ENCODE measurements at places on chromosomes 5 and 9.

DNA sequence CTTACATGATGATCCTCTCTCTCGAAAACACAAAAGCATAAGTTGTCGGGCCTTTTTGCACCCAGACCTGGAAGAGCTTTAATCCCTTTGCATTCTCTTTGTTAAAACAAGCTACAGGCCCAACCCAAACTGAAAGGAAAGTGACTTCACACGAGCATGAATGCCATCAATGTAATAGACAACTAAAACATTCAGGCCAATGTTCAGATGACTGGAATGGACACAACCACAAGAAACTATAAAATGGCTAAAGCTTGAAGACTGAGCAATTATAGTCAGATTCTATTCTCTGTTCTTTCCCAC, 45.5 kb downstream of the RFX3 start:
- no peak for DNase-seq

DNA sequence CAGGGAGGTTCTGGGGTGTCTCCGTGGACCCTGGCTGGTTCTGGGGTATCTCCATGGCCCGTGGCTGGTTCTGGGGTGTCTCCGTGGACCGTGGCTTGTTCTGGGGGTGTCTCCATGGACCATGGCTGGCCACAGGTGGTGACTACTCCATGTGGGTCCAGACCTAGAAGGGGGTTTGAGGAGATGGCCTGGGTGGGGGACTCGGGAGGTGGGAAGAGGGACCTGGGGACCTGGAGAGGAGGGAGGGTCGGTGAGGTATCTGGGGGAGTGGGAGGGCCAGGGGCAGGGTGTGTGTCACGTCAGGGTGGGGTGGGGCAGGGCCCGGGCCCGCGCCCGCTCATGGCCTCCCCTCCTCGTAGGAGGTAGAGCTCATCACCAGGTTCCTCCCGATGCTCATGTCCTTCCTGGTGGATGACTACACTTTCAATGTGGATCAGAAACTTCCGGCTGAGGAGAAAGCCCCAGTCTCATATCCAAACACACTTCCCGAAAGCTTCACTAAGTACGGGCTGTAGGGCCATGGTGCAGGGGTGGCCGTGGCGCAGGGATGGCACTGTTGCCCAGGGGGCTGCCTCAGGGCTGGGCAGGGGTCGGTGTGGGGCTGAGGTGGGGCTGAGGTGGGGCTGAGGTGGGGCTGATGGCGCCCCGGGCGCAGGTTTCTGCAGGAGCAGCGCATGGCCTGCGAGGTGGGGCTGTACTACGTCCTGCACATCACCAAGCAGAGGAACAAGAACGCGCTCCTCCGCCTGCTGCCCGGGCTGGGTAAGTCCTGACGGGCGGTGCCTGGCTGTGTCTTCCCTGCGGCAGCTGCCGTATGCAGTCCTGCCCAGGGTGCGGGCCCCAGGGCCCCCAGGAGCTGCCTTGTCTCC, 10.7 kb upstream of the TOR4A start:
- no peak for DNase-seq

DNA sequence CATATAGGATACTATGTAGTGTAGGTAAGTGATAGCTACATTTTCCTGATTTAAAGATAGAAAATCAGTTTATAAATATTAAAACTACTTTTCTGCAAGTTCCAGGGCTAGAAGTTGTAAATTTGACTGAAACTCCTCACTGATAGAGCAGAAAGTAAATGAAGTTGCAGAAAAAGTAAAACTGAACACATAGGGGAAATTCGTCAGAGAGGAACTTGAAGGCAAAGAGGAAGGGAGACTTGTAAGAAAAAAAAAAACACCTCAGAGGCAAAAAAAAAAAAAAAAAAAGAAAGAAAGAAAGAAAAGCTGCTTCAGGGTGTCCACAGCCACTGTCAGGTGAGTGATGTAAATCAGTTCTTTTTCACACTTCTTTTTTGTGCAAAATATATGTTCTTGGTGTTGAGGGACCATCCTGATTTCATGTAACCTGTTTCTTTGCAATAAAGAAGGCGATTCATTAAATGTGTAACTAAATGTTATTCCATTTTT, 336.2 kb upstream of the ZNF462 start:
- no peak for DNase-seq

DNA sequence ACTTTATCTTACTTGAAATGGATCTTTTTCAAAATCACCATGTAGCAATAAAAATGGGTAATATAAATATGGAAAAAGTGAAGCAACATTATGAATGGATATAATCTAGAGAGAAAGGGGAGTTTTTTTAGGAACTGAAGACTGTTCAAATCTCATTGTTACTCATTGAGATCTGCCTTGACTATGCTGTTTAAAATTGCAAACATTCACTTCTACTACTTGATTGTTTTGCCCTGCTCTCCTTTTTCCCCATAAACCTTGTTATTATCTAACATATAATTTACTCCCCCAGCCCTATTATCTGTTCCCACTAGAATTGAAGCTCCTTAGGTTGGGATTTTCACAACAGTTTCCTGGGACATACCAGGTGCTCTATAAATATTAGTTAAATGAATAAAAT, 22.0 kb downstream of the PAM start:
- DNase-seq = no peak

DNA sequence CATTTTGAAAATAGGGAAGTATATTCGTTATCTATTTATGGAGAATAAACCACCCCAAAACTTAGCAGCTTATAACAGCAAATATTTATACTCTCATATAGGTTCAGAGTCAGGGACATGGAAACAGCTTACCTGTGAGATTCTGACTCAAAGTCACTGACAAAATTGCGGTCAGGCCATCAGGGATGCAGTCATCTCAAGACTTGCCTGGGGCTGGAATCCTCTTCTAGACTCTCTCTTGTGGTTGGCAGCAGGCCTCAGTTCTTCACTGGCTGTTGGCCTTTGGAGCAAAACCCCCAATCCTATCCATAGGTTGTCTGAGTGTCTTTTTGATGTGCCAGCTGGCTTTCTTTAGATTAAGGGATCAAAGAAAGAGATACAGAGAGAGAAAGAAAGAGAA, 275.6 kb downstream of the SEC61B start:
- no peak for DNase-seq

DNA sequence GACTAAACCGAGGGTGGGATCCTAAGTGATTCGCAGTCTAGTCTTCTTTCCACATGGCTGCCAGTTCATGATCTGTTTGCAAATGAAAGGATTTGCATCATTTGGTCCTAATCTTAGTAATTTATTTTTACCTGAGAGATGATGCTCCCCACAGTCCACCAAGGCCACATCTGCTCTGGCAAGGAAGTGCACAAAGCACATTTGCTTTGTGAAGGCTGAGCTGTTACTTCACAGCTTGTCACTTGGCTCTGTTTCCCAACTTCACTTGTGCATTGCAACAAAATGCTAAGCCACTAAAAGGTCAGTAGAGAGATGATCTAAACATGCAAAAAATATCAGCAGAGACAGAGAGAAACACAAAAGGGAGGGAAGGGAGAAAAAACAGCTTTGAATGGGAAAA, 128.5 kb upstream of the VLDLR start:
- no peak for DNase-seq

DNA sequence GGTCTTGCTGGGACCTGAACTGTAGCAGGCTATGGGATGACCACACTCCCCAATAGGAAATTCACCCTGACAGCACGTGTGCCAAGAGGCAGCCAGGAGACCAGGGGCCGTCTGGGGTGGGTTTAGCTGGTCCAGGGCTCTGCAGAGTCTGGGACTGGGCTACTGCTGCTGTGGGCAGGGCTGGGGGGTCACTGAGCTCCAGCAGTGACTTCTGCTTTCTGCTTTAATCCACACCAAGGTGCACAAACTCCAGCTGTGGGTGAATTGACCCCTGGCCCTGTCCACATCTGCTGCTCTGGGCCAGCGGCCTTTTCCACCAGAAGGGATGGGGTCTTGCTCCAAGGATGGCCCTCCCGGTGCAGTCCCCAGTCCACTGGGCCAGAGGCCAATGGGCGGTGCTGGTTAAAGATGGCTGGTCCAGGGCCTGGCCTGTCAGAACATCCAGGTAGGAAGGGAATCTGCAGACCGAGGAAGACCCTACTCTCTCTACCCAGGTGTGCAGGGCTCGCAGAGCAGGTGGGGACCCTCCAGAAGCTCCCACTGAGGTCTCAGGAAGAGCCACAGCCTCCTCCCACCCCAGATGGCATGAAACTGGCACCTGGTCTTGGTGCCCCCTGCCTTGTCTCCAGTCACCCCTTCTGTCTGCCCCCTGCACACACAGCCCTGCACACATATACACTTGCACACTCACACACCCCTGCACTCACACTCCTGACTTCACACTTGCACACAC, 28.0 kb downstream of the GLT6D1 start:
- no peak for DNase-seq

- DNase-seq = no peak
These were observed 1076.3 kb downstream of the PTPRD start for GRCh38 chr9:9536523-9536922.

GRCh38 chr9:105027084-105027483, 99.1 kb upstream of the ABCA1 start:
- no peak for DNase-seq

DNA sequence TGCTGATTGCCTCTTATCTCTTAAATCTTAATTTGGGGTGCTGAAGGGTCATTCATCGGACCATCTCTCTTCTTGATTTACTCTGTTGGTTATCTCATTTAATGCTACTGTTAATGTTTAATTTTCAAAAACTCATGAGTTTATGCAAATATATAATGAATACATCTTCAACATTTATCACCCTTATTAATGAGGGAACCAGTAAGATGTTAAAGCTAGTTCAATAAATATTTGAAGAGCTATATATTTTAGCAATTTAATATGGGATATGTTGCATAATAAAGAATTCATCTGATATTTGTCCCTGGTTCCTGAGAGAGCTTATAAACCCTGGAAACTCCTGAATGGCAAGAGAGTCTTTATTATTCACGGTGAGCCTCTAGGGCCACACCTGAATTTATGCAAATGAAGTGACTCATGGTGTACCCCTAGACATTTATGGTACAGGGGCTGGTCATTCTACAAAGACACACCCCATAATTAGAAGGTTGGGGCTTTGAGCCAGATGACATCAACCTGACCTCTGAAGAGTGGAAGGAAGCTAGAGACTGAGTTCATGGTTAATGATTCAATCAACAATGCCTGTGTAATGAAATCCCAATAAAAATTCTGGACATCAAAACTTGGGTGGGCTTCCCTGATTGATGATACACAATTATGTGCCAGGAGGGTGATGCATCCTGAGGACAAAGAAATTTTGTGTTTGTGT, 339.5 kb upstream of the ZNF608 start:
- no peak for DNase-seq

Data from stimulated activated CD8-positive, alpha-beta memory T cell treated with anti-CD3 and anti-CD28 coated beads, Interleukin-4, amount 100 ng/mL, for 4 hours (primary cell).